AG04450 (cell line): ENCODE measurements at places on chromosomes 16 and 17.

- DNase-seq, result no peak
Observed at GRCh38 chr17:80882323-80882722, 109.3 kb upstream of the CHMP6 start.

GRCh38 chr17:20191056-20191455, 181.9 kb downstream of the SPECC1 start:
- DNase-seq, result peak; percentile 89

- DNase-seq, result no peak
Observed at GRCh38 chr17:1150863-1151600, 28.7 kb downstream of the ABR start.

DNA sequence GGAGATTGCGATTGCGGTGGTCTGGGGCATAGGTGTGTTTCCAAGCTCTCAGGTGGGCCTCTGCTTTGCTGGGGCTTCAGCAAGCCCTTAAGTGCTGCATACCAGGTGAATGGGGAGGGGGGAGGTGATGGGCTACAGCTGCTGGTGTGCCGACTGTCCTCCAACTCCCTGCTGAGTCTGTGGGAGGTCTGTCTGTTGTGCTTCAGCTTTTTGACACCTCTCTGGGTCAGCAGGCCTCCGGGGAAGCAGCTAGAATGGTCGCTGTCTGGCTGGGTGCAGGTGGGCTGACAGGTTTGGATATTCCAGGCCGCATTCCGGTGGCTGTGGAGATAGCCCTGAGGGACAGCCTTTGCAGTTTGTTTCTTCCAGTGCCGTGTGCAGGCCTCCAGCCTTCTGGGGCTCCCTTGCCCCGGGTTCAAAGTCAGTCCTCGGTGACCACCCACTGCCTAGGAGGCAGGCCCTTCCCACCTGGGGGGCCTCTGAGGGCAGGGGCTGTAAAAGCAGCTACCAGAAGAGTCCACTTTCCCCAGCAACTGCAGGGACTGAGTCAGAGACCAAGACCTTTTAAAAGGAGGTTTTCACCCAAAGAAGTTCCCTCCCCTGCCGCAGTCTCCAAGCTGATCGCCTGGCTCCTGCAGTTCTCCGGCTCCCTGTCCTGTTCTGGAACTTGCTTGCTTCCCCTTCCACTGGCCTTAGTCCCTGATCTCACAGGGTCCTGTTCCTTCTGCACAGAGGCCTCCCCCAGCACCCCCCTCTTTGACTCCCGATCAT, 2.0 kb upstream of the TTYH2 start:
- no peak for DNase-seq

DNA sequence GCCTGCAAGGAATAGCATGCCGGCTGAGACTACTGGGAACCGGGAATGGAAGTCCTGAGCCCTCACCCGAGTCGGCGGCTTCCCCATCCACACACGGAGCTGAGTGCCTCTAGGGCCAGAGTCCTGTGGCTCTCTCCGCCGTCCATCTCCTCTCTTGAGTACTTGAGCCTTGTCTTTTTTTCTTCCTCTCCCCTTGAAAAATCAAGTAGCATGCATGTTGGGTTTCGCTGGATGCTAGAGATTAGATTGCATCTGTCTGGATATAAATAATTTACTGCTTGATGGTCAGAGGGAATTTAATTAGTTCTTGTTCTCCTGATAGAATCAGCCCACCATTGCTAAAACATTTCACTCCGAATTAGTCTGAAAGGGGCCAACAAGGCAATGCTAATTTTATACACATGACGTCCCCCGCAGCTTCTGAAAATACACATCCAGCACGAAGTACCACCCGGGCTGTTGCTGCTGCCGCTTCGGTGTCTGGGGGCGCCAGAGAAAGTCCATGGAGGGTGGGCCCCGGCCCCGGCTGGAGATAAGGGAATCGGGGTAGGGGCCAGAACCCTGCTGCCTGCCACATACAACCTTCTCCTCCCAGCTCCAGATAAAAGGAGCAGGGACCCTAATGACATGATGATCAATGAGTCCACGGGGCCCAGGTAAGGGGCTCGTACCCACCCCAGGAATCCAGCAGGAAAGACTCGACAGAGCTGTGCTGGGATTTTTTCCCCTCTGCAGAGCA, 48.5 kb downstream of the RBFOX3 start:
- DNase-seq, result no peak

GRCh38 chr17:33024688-33025486, 33.2 kb downstream of the SPACA3 start:
- no peak for DNase-seq

DNA sequence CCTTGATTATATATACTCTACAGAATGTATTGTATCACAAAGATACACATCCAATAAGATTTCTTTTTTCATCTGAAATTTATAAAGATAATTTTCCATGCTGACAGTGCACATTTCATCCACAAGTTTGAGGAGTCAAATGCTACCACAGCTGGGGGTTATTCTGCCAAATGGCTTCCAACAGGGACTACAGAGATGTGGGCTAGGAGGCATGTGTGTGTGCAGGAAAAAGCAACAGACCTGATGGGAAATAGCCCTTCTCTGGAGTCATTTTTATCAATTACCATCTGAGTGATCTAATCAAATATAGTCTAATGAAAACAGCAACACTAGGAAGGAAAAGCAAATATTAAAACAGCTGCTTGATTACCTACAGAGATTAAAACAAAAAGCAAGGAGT, 290.5 kb downstream of the CEP112 start:
- no peak for DNase-seq

DNA sequence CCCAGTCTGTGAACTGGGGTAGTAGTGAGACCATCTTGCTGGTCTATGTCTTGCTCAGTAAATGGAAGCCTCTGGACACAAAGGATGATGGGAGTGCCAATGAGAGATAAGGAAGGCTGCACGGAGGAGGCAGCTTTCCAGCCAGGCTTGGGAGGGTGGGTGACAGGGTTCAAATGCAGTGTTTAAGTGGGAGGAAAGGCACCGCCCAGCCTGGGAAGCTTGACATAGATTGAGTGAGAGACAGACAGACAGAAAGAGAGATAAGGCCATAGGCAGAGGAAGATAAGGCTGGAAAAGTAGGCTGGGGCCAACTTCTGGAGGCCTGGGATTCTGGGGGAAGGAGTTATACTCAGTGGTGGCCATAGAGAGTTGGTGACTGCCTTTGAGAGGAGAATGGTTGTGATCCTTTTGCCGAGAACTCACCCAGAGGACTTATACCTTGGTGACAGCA, 7.2 kb upstream of the COL1A1 start:
- DNase-seq, result no peak

- no peak for DNase-seq
Observed at GRCh38 chr17:38579934-38580333, 25.8 kb downstream of the SRCIN1 start.

DNA sequence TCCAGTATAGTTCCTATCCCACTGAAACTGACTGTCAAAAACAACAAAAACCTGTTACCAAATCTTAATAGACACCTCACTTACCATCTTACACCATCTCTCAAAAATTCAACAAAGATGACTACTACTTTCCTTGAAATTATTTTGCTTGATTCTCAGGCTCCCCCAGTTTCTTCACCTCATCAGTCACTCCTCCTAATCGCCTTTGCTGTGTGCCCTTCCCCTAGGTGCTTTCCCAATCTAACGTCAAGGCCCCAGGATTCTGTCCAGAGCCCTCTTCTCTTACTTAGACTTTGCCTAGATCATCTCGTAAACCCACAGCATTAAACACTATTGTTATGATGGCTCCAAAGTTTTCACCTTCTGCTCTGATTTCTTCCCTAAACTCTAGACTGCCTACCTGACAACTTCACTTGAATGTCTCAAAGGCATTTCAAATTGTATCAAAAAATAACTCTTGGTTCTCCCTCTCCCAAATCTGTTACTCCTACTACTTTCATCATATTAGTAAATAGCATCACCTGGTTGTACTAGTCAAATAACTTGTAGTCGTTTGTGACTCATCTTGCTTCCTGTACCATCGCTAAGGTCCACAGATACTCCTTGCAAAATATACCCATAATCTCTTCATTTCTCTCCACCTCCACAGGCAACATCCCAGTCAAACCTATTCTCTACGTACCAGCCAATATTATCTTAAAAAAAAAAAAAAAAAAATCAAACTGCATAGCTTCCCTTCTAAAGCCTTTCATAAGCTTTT, 18.0 kb downstream of the C16orf87 start:
- no peak for DNase-seq

- no peak for DNase-seq
Observed at GRCh38 chr16:67962135-67962534, 6.3 kb downstream of the SLC12A4 start.

- DNase-seq, result no peak
Observed at GRCh38 chr16:8907096-8907495, 24.9 kb downstream of the LITAFD start.

DNA sequence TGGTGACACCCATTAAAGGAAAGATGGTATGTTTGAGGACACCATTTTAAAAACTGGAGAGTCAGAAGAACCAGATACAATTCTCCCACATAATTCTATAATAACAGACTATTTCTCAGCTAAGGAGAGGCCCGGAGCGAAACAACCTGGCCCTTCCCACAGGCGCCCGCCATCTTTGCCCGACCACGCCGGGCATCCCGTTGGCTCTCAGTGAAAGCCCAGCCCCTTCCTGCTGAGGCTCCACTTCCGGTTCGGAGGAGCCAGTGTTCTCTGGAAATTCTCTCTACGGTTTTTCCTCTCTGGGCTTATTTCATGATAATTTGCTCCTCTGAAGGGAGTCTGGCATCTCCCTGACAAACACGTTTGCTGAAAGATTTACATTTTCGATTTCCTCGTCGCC, 175.7 kb downstream of the AXIN2 start:
- no peak for DNase-seq

DNA sequence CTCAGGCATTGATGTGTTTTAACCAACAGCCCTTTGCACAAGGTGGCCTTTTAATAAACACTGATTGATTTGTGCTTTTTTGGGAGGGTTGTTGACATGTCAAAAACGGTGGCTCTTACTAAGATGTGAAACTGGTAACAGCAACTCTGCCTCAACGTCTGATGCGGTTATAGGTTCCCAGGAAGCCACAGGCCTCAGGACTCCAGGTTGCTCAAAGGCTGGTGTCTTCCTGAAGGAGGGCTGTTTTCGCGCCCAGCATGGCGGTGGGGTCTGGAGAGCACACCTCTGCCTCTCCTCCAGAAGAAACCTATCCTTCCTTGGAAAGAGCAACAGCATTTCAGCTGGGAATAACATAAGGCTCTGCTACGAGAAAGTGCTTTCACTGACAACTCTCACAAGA, 187.5 kb downstream of the IRF8 start:
- no peak for DNase-seq

DNA sequence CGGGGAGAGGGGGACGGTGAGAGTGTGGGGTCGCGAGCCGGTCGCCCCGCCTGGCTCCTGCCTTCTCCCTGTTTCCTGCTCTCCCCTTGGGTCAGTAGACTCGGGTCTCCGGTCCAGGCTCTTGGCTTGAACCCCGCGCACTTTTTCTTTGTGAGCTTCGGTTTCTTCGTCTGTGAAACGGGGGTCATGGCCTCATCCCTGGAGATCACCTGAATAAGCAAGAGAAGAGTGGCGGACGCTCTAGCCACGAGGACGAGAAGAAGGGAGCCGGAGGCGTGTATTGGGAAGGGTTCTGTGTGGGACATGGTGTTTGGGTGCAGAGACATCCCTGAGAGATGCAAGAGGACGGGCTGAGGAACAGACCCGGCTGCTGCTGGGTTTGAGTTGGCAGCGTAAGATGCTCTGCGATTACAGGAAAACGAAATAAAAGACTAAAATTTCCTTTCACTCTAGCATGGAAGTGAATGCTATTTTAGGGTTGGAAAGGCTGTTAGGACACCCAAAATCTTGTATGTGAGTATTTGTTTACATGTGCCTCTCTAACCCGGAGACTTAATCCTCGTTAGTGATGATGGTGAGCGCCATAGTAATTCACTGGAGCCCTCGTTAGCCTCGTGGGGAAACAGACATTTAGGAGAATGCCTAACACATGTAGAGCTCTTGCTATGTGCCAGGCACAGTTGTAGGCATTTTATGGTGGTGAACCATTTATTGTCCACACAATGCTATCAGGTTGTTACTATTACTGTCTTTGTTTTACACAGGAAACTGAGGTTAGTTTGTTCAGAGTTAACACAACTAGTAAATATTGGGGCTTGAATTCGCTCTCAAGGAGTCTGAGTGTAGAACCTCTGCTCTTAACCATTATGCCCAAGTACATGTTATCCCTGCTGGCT, 646 bp downstream of the KIF22 start:
- DNase-seq, result no peak

DNA sequence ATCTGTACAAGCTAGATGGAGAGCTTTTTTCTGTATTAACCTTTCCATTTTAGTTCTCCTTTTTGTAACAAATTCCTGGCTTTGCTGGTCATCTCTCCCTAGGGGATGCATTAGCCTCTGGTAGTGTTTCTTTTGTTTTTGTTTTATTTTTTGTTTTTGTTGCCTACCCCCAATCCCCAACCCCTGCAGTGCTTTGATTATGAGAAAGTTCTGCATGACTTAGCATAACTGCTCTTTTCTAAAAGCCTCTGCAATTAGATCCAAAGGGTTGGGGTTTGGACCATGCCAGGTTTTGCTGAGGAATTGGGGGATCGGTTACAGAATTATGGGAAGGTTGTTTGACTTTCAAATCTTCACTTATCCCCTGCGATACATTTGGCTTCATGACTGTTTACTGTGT, 98.2 kb downstream of the ADAMTS18 start:
- DNase-seq, result no peak

DNA sequence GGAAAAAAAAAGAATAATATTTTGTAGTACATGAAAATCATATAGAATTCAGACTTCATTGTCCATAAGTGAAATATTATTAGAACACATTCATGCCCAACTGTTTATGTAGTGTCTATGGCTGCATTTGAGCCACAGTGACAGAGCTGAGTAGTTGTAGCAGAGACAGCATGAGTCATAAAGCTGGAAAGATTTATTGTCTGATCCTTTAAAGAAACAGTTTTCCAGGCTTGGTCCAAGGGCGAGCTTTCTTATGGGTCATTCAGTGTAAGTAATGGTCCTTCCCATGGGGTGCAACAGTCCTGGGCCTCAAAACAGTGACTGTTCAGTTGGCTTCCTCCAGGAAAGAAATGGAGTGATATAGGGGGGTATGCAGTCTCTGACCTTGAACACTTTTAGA, 260.2 kb downstream of the HS3ST4 start:
- DNase-seq, result no peak

- DNase-seq, result no peak
Observed at GRCh38 chr17:64412944-64413381, 22.3 kb upstream of the PECAM1 start.

- DNase-seq, result no peak
Observed at GRCh38 chr16:49075709-49076108, 205.9 kb downstream of the CBLN1 start.

DNA sequence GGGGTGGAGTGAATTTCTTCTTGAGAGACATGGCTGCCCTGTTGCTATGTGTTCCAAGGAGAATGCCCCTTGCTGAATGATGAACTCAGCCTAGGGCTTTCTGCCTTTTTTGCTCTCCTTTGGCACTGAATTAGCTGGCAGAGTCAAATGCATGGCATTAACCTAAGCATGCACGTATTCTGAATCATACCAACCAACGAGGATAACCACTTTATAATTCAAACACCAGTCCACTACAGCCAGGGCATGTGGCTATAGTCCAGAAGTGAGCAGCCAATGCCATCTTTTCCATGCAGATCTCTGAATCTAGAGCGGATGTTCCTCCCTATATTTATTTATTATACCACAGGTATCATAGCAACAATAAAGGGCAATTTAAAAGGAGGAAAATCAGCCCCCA, 15.7 kb downstream of the TMIGD1 start:
- no peak for DNase-seq
